Hematopoietic multipotent progenitor cell treated with erythropoietin and hydrocortisone succinate and interleukin-3 and kit ligand, for 8 days (in vitro differentiated cells): ENCODE measurements at places on chromosomes 2 and 18.
A peak's percentile ranks its signal among the peaks of the same experiment; 100 is the strongest.

DNA sequence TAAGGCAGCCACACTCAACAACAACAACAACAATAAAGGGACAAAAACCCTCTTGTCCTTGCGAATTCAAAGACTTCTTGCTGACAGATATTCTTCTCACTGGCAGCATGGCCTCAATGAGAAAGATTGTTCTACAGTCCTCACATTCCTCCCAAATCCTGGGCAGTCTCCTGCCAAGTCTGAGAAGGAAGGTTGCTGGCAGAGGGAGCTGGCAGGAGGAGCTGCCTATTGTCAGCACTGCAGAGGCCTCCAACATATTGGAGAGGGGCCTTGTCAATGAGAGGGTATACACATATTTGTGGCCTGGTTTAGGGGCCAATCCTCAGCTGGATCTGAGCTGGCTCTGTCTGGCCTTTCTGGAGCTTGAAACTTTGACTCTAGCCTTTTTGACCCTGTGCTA lies 63.5 kb downstream of the LAMA3 start:
- DNase-seq: no peak

GRCh38 chr2:240960309-240960970 lies 38.0 kb upstream of the SNED1 start:
- DNase-seq: no peak

DNA sequence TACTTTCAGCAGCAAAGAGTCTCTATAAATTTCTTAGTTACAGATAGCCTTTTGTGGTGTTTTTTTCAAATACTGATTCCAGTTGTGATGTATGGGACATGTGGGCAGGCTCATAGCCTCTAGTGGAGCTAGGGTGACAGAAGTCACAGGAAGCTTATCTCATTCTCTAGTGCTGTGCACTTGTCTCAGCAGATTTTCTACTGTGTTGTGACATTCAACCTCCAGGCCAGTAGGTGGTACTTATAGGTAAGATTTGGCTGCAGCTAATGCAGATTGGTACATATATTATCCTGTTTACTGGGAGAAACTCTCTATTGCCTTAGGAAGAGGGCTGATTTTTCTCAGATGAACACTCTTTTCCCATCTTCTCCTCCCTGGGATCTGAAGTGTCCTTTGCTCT lies 176.2 kb downstream of the CALCRL start:
- no peak for DNase-seq

DNA sequence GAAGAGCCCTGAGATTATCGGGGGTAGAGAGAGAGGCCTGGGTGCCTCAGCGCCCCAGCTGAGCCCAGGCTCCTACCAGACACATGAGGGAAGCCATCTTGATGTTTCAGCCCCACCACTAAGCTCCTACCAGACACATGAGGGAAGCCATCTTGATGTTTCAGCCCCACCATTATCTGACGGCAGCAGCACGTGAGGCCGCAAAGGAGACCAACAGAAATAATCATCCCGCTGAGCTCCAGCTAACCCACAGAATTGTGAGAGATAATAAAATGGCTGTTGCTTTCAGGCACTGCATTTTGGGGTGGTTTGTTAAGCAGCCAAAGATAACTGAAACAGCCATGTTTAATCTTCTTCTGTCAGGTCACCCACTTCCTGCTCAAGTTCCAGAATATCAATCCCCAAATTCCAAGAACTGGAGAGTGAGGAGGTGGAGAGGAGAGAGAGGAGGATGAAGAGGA lies 29.3 kb upstream of the SOS1 start:
- DNase-seq: peak; percentile 94
